ENCODE measurements at places on chromosomes 6 and 20. TPM values are rescaled to one million over a fixed set of nuclear protein-coding genes. Genes with fewer than 3 reads are reported as not detected.

The C2 gene
- 2.0 TPM for total RNA-seq

The DDO gene
- 2.1 TPM for total RNA-seq

The SCRT2 gene
- not detected for total RNA-seq

The SYCP2 gene
- total RNA-seq, result not detected

The KIAA0408 gene
- 1.4 TPM for total RNA-seq

The LST1 gene
- not detected for total RNA-seq

The SCGN gene
- total RNA-seq, result not detected

The C6orf52 gene
- not detected for total RNA-seq
